ENCODE measurements at places on chromosomes 5 and 9.

DNA sequence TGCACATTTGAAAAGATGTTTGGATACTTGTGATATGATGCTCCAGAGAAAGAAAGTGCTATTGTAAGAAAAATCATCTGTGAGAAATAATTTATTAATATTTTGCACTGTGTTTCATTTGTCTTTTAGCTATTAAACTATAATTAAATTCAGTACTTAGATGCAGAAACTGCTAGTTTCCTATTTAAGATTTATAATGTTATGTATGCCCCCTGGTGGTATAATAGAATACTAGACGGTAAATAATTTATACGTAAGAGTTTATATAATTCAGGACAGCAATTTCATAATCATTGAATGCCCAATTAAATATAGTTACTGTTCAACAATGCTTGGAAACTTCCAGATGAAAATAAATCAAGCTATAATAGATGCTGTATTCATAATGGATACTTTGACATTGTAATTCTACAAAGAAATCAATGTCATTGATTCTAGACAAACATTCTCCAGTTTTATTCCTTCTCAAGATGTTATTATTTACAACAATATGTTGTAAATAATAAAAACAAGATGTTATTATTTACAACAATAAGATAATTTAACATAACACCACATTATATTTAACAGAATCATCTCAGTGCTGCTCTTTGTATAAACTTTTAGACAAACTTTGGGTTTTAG is 101.0 kb downstream of the TMEM232 start:
- no peak for DNase-seq
- no peak overlapping the region for H3K4me3 ChIP-seq
- no peaks in the 10 kb centered on the region for H3K4me1 ChIP-seq
- no peaks in the 10 kb centered on the region for H3K36me3 ChIP-seq

DNA sequence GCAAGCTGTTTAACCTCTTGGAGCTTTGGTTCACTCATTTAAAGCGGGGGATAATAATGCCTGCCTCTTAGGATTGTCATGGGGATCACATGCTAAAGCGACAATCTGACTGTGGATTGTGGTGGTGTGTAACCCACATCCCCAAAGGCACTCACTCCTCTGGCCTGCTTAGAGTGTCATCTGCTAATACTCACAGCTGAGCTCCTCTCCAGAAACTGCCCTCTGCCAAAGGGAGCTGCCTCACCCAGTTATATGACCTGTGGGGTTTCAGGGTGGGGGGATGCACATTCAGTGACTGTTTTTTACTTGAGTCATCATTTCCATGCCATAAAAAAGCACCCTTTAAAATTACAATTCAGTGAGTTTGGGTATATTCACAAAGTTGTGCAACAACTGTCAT is 110.0 kb upstream of the SPOCK1 start:
- no peak for DNase-seq
- no peaks in the 10 kb centered on the region for H3K27me3 ChIP-seq
- H3K4me3 ChIP-seq: no peak overlapping the region

- no peak overlapping the region for H3K4me3 ChIP-seq
- no peak for DNase-seq
- no peaks in the 10 kb centered on the region for H3K4me1 ChIP-seq
- H3K36me3 ChIP-seq: peaks cover 27% of the 10 kb centered on the region
These were observed 15.7 kb downstream of the PCDH12 start for GRCh38 chr5:141942185-141942857.

DNA sequence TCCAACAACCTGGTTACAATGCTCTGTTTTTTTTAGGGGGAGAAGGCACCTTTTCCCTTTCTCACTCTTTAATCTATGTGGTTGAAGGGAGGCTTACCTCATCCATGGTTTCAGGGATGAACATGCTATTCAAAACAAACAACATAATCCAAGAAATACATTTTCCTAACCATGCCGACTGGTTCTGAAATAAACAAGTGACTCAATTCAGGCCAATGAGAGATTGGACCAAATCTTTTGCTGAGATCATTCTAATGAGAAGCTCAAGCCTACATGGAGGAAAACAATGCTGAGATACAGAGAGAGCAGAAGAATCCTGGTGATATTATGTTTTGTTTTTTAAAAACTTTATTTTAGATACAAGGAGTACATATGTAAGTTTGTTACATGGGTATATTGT is 46.8 kb upstream of the ELL2 start:
- no peak overlapping the region for H3K4me3 ChIP-seq
- no peaks in the 10 kb centered on the region for H3K36me3 ChIP-seq
- H3K27ac ChIP-seq: no peak overlapping the region
- H3K27me3 ChIP-seq: no peaks in the 10 kb centered on the region

DNA sequence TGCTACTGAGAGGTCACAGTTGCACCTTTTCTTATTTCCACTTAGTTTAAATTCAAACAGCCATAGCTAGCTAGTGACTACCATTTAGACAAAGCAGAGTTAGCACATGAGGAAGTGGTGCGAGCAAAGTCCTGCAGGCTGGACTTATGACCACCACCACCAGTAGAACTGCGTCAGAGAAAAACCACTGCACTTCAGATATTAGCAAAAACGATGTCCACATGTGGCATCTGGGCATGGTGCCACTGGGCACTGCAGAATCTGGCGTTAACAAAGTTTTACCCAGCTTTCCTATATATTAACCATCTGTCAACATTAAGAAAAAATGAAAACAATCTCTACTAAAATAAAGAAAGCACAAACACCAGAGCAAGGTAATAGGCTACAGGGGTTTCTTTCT is 80.1 kb downstream of the SPTLC1 start:
- H3K27ac ChIP-seq: no peak overlapping the region
- DNase-seq: no peak
- no peak overlapping the region for H3K4me3 ChIP-seq
- peaks cover 81% of the 10 kb centered on the region for H3K36me3 ChIP-seq
- H3K27me3 ChIP-seq: no peaks in the 10 kb centered on the region

- no peaks in the 10 kb centered on the region for H3K27me3 ChIP-seq
- H3K4me1 ChIP-seq: no peaks in the 10 kb centered on the region
- no peak overlapping the region for H3K4me3 ChIP-seq
- DNase-seq: no peak
- no peaks in the 10 kb centered on the region for H3K36me3 ChIP-seq
These were observed 36.2 kb downstream of the TNFSF8 start for GRCh38 chr9:114894206-114894605.

DNA sequence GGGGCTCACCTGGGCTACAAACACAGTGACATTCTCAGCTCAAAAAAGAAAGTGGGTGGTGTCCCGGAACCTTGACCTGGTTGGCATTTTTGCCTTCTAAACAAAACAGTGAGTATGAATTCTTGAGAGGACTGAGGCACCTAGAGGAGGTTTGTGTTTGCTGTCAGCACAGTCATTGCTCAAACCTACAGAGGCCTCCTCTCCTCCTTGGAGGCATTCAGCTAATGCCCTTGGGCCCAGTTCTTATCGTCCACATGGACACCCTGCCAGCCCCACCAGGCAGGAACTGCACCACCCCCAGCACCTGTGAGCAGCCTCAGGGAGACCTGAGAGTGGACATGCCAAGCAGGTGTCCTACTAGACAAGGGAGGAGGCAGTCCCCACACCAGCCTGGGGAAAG is 156.7 kb downstream of the SYK start:
- no peaks in the 10 kb centered on the region for H3K27me3 ChIP-seq
- H3K4me3 ChIP-seq: no peak overlapping the region
- no peak overlapping the region for H3K27ac ChIP-seq
- H3K4me1 ChIP-seq: peaks cover 6% of the 10 kb centered on the region

DNA sequence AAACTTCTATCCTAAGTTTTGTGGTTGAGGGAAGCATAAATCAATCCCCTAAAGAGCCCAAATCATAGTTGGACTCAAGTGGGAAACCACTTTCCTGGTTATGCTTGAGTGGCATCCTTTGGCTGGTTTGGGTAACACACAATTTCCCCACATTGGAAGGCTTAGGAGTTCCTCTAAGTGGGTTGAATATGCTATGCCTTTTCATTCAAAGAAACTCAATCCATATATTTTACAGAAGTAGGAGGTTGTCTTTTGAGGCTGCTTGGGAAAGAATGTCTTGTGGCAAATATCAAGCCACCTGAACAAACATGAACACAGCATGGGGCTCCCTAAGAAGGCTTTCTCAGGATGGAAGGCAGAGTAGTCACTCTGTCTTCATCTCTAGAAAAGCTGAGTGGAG is 121.1 kb downstream of the SPATA31D1 start:
- H3K27ac ChIP-seq: no peak overlapping the region
- no peaks in the 10 kb centered on the region for H3K4me1 ChIP-seq
- no peak for DNase-seq

GRCh38 chr5:178632285-178632684 is 5.4 kb upstream of the CLK4 start:
- no peak overlapping the region for H3K27ac ChIP-seq
- no peaks in the 10 kb centered on the region for H3K4me1 ChIP-seq
- no peak for DNase-seq
- H3K27me3 ChIP-seq: no peaks in the 10 kb centered on the region
- no peaks in the 10 kb centered on the region for H3K36me3 ChIP-seq

GRCh38 chr5:134133188-134133994 is 18.9 kb downstream of the TCF7 start:
- H3K27ac ChIP-seq: no peak overlapping the region
- H3K4me1 ChIP-seq: no peaks in the 10 kb centered on the region
- H3K27me3 ChIP-seq: no peaks in the 10 kb centered on the region
- H3K36me3 ChIP-seq: peaks cover 14% of the 10 kb centered on the region

DNA sequence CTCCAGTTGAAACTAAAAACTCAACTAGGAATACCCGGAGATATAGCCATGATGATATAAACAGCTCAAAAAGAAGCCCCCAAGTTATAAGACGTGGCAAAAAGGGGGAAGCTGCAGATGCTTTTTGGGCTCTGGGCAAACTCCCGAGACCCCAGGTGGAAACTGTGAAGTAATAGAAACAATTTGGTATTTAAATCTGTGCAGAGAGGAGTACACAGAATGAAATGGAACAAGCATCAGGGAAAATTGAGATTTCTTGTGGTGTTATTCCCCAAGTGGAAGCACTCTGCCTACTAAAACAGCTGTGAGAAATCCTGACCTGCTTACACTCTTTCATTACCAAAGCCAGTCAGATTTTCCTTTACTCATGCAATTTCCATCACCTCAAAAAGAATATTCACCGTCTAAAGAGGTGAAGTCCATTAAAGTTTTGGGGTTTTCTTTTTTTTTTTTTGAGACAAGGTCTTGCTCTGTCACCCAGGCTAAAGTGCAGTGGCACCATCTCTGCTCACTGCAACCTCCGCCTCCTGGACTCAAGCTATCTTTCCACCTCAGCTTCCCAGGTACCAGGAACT is 23.5 kb downstream of the SAXO1 start:
- H3K4me3 ChIP-seq: no peak overlapping the region
- H3K27ac ChIP-seq: no peak overlapping the region
- DNase-seq: no peak
- H3K36me3 ChIP-seq: no peaks in the 10 kb centered on the region
- H3K27me3 ChIP-seq: no peaks in the 10 kb centered on the region
- no peaks in the 10 kb centered on the region for H3K4me1 ChIP-seq

DNA sequence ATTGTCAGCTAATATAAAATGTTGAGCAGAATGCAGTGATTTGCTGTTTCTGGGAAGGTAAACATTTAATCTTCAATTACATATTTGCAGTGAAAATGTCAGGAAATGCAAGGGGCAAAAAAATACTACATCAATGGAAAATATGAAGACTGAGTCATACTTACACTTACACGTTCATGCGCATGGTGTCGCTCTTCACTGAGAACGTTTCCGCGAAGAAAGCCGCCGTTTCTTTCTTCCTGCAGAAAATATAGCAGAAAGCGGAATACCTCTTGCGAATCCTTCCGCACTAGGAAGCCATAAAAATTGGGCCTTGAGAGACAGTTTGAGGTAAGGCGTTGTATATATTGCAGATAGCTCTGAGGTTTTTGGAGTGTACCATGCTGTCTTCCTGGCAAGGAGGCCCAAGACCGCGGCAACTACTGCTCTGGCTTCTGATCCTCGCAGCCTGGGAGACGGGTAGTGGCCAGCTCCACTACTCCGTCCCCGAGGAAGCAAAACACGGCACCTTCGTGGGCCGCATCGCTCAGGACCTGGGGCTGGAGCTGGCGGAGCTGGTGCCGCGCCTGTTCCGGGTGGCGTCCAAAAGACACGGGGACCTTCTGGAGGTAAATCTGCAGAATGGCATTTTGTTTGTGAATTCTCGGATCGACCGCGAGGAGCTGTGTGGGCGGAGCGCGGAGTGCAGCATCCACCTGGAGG is at the start of gene PCDHA13:
TSS of gene PCDHA13 (plus strand) at position 236 of the 702 bp plus-strand sequence. CDS start at position 381, 145 bp downstream.
- H3K27me3 ChIP-seq: no peaks in the 10 kb centered on the region
- no peak within 1 kb of the TSS for H3K4me3 ChIP-seq
- no peaks in the 10 kb centered on the region for H3K4me1 ChIP-seq
- DNase-seq: no peak
- H3K36me3 ChIP-seq: no peaks in the 10 kb centered on the region
